Renal pelvis (tissue), 12 donors: ENCODE measurements at places on chromosomes 16 and 17. TPM values are rescaled to one million over a fixed set of nuclear protein-coding genes. Genes with fewer than 3 reads are reported as not detected.

DNA sequence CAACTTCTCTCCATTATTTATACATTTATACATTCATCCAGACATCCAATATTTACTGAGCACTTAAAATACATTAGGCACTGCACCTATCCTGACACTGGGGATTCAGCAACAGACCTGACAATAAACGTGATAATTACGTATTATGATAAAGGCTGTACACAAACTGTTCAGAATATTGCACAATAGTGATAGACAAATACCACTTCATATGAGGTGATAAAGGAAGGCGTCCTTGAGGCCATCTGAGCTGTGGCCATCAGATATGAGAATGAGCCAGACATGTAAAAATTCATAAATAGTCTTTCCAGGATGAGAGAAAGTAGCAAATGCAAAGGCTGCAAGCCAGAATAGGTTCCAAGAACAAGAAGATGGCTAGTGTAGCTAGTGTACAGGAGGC, 8.6 kb downstream of the USP32 start:
- DNase-seq, result no peak

KRTAP4-4 gene
- polyA plus RNA-seq, result not detected

DNA sequence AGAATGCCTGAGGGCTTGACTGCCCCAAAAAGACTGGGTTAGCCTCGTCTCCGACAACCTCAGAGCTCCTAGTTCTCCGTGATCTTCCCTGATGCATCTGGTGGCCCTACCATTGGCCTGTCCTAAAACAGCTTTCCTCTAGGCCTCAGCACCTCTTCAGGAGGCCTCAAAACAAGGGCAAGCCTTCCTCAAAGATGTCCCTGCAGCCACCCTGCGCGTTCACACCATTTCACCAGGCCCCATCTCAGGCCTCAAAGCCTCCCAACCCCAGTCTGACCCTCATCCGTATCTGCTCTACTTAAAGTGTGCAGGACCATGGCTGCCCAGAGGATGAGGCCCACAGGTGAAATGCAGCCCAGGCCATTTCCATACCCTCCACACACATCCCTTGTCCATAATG, 7.4 kb downstream of the ALOXE3 start:
- no peak for DNase-seq

GRCh38 chr16:30780021-30780420, 7.0 kb downstream of the ZNF629 start:
- DNase-seq, result no peak

DNA sequence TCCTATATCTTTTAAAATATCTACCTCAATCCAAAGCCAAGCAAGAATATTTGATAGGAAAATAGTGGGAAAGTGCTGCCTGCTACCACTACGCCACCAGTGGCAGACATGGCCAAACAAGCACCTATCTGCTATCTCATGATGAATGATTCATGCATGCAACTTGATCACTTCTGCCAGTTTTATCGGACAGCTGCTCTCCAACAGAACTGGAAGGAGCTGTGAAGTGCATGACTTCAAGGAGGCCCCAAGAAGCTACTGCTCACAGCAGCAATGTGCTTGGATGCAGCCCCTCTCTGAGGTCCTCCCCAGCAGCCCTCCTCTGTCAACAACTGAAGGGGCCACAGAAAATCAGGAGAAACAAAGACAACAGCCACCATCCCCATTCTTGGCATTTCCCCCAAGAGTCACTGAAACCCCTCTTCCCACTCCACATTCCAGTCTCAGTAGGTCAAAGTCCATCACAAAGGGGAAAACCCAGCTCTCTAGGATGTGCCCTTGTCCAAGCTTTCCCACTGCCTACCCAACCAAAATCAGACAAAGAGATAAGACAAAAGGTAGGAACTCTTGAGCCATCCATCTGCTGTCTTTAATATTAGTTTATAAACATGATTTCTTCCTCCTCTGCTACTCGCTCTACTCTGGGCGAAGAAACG, 215.3 kb downstream of the C16orf78 start:
- DNase-seq, result no peak

- no peak for DNase-seq
Measured at GRCh38 chr16:82044585-82044911, 9.5 kb downstream of the HSD17B2 start.

DNA sequence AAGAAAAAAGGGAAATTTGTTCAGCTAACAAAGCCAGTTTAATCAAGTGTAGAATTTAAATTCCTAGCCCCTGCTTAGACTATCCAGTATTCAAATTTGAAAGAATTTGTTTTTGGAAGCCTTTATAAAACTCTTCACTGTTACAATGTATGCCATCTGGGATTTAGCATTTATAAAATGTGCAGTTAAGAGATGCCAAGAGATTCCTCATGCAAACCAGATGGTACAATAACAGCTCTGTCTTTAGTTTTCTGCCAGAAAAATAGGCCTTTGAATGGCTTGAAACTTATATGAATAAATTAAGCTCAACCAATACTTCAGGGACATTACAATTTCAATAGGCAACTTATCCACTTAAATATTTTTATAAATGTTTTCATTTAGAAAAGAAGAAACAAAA, 6.8 kb upstream of the ANKS4B start:
- no peak for DNase-seq

GRCh38 chr17:5800646-5801045, 216.3 kb upstream of the NLRP1 start:
- DNase-seq, result no peak

C16orf86 gene
- 5.0 TPM for polyA plus RNA-seq

DNA sequence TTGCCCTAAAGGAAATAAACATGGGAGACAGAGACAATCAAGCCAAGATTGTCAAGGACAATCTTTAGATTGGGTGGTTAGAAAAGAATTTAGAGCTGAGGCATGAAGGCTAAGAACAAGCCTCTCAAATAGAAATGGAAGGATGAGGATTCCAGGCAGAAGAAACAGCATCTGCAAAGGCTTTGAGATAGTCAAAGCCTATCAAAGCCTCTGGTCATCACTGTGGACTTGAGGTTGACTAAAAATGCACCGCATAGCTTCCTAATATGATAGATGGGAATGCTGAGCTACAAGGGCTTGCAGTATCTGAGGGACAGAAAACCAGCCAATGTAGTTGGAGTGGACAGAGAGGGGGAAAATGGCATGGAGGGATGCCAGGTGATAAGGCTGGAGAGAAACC, 109.8 kb upstream of the FAM20A start:
- no peak for DNase-seq

DNA sequence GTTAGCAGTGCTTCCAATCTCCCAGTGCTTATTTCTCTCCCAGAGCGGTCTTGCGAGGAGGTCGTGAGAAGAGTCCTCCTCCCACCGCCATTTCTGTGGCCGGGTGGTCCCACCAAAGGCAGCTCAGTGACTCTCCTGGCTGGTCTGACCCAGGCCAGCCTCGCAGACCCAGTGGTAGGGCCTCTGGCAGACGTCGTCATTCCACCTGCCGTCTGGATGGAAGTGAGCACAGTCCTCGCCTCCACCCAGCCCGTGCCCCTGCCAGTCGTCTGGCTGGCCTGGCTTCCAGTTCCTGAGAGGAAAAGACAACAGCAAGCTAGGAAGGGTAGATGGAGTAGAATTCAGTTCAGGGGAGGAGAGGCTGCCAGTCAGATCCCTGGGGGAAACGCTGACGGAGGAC, 5.1 kb downstream of the CLEC10A start:
- no peak for DNase-seq

- DNase-seq, result no peak
Measured at GRCh38 chr16:64305663-64306062, 816.2 kb downstream of the CDH11 start.

- no peak for DNase-seq
Measured at GRCh38 chr17:1375615-1376014, 24.4 kb downstream of the YWHAE start.

GRCh38 chr16:9597967-9598730, 506.7 kb downstream of the HAPSTR1 start:
- no peak for DNase-seq

- DNase-seq, result no peak
Measured at GRCh38 chr16:74603848-74604247, 3.1 kb downstream of the GLG1 start.

DNA sequence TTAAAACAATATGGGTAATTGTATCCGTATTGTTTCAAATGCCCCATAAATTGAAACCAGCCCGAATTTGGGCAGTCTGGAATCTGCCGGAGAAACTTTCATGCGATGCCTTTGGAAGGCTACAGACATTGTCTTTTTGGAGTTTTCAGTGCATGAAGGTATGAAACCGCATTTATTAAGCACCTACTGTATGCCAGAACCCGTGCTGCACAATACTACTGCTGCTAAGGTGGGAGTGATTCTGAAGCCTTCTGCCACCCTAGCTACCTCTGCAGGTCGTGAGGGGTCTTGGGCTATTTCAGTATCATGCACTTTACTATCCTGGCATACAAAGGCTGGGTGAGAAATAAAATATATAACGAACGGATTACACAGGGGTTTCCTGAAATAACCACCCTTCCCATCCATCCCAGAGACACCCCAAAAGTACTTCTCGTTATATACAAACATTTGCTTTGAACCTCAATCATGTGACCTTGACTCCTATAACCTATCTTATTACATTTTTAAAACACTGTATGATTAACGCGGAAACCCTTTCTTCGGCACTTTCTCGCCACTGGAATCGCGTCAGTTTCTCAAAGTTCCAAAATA, 1.0 kb upstream of the MSI2 start:
- no peak for DNase-seq

ALOX12B gene
- polyA plus RNA-seq, result 0.90 TPM

GRCh38 chr17:70137451-70138230, 31.7 kb upstream of the KCNJ2 start:
- DNase-seq, result no peak

GRB7 gene
- polyA plus RNA-seq, result 38.0 TPM

SBK1 gene
- 21.8 TPM for polyA plus RNA-seq

C16orf74 gene
- 4.9 TPM for polyA plus RNA-seq

DNA sequence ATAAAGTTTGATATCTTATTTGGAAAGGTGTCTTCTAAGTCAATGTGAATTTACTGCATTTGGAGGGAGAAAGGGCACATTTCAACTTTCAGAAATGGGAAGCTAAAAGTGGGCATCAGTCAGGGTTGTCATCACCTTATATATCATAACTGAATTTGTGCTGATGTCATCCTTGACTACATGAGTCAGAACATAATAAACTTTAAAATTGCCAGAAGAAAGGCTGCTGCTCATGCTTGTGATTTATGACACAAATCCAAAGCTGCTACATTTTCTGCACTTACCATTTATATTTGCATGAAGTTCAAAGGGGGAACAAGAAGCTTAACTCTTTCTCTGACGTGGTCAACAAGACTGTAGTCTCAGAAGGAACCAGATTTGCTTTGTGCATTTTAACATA, 196.6 kb downstream of the UTP18 start:
- no peak for DNase-seq

DNA sequence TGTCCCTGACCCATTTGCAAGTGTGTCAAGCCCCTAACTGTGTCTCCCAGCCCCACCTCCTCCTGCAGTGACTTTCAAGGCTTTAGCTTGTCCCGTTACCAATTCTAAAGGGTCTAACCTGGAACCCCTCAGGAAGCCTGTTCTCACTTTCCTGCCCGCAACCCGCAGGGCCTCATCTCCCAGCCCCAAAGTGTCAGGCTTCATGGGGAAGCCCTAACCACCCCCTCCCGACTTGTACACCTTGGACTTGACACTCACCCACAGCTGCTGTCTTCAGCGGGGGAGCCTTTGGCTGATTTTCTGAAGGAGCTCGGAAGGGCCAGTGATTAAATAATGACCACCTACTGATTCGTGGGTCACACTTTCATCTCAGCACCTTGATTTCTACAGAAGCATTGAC, 33.1 kb downstream of the NLRC5 start:
- DNase-seq, result no peak

- DNase-seq, result no peak
Measured at GRCh38 chr17:13302419-13302818, 284.6 kb upstream of the ELAC2 start.

DNA sequence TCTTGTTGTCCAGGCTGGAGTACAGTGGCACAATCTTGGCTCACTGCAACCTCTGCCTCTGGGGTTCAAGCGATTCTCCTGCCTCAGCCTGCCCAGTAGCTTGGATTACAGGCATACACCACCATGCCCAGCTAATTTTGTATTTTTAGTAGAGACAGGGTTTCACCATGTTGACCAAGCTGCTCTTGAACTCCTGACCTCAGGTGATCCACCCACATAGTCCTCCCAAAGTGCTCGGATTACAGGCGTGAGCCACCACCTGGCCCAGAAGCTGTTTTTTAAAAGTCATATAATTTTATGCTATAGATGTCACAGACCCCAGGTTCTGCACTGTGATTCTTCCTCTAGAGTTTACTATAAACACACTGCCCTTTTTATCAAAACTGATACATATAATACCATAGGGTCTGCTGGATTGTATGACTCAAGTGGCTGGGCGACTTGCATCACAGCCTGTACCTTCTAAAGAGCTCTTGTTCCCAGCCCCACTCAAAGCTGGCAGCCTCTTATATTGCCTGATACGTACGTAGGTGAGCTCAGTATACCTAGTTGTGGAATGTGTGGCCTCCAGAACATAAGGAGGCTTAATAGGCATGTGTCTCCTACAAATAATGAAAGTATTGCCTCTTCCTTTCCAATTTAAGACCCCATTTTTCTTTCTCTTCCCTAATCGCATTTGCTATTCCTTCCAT, 295.8 kb downstream of the ZFHX3 start:
- DNase-seq, result no peak

- no peak for DNase-seq
Measured at GRCh38 chr17:30472238-30472890, 4.8 kb upstream of the GOSR1 start.

DNA sequence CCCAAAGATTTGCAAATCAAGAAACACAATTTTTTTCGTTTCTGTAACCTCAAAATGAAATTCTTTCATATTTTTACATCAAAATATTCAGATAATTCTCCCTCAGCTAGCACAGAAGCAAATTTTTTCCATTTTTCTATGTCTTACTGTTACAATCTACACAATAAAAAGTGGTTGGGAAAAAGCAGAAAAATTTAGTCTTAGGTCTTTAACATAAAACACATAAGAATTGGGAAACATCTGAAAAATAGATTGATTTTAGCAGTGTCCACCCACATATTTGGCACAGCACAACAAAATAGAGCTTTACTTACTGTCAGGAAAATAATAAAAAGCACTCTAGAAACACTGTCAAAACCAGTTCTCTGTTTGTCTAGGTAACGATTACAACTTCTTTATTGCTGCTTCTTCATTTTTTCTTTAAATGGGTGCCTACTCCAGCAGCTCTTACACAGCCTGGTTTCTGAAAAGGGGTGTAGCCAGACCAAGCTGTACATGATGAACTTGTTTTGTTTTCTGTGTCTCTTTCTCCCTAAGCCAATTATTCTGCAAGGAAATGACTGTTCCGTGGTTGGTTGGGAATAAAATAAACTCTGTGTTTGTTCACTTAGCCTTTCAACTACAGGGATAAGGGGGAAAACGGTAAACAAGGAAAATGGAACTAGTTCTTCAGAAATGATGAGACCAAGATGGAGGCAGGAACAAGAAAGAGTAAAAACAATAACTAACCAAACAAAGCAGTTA, at the start of gene ABCA6:
Gene ABCA6 (minus strand): TSS at position 465 of the 744 bp plus-strand sequence. CDS start 1,192 bp downstream, outside the sequence.
- no peak for DNase-seq

- no peak for DNase-seq
Measured at GRCh38 chr17:82596837-82597672, 51.2 kb downstream of the WDR45B start.

COX4I1 gene
- polyA plus RNA-seq, result 397 TPM

DNA sequence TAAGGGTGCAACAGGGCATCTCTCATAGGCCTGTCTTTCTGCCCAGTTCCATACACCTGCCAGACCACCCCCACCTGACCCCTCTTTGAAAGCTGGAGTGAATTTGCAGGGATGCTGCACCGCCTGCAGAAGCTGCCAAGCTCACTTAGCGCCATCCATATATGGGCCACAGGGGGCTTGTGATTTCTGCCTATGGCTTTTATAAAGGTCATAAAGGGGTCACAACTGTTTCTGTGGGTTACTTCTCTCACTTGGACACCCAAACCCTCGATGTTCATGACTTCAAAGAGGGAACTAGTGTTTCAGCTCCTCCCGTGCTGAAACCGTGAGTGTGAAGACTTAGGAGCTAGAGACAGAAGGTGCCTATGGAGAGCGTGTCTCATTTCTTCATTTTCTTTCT, 23.9 kb upstream of the MEAK7 start:
- DNase-seq, result no peak
